ENCODE measurements at places on chromosomes 7 and 10.

- DNase-seq = no peak
These were observed 121.9 kb downstream of the INPP5A start for GRCh38 chr10:132659206-132660091.

DNA sequence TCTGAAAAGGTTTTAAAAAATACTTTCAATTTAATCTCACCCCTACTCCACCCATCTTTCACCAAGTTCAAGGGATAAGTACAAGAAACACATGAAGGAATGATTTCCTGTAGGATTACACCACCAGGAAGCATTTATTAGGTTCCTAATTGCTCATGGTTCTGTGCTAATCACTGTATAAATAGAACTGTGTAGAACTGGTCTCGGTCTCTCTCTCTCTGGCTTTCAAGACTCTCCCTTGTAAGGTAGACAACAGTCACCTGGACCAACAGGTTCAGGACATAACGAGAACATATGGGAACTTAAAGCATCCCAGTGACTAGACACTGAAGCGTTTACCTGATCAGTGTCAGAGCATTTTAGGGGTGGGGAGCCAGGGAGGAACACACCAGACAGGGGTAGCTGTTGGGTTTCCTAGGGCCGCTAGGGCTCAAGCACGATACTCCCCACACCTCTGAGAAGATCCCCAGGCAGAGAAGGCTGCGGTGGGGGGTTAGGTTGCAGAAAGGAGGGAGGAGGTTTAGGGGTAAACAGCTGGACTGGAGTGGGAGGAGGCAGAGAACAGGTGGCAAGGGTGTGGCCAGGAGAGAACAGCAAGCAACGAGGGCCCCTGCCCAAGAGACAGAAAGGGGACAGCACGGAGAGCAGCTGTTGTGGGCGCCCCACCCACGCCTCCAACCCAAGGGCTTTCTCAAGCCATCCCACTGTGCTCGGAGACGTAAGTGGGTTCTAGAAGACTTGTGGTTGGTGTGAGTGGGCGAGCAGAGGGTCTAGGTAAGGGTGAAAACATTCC, 52.5 kb upstream of the USP6NL start:
- DNase-seq = no peak

- no peak for DNase-seq
These were observed 20.8 kb downstream of the HYCC1 start for GRCh38 chr7:22992874-22993840.

GRCh38 chr10:116802474-116802873, 46.8 kb upstream of the ENO4 start:
- no peak for DNase-seq

DNA sequence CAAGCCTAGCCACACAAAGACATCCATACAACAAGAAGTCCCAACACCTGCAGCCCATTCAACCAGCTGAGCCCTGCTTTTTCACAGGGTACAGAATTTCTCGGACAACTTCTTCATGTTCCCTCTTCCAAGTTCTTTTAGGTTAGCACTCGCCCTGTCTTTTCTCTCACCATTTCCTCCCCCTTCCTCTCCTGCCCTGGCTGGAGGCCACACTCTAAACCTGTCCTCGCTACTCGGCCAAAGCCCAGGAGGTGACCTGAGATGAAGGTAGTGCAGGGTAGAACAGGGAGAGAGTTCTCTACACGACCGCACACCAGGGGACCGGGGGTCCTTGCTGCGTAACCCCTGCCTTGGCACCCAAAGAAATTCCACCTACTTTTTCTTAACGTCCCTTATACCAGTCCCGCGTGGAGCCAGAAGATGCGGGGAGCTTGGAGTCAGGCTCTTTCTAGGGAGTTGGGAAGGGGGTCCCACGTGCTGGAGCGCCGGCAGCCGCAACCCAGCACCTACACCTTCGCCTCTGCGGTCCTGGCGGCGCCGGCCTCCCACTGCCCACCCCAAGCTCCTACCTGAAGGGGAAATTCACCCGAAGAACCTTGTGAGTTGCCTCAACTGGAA, 16.0 kb upstream of the DLX6 start:
- no peak for DNase-seq

- peak; percentile 33 for DNase-seq
These were observed 15.6 kb downstream of the ADAM8 start for GRCh38 chr10:133260895-133261725.

DNA sequence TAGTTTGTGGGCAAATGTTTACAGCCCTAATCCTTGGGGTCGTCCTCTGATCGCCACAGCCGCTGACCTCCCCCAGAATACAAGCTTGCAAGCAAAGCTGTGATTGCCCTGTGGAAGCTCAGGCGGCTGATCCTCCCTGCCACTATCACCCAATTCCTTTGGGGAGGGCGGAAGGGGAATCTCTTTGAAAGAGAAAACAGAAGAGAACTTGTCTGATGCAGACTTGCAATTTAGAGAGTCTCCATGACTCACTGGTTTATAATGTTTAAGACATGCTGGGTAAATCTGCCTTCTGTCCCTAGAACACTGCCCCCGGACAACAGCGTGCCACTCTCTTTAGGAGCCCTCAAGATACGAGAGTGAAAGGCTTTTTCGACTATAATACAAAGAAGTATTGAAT, 75.5 kb downstream of the NRP1 start:
- DNase-seq = no peak

DNA sequence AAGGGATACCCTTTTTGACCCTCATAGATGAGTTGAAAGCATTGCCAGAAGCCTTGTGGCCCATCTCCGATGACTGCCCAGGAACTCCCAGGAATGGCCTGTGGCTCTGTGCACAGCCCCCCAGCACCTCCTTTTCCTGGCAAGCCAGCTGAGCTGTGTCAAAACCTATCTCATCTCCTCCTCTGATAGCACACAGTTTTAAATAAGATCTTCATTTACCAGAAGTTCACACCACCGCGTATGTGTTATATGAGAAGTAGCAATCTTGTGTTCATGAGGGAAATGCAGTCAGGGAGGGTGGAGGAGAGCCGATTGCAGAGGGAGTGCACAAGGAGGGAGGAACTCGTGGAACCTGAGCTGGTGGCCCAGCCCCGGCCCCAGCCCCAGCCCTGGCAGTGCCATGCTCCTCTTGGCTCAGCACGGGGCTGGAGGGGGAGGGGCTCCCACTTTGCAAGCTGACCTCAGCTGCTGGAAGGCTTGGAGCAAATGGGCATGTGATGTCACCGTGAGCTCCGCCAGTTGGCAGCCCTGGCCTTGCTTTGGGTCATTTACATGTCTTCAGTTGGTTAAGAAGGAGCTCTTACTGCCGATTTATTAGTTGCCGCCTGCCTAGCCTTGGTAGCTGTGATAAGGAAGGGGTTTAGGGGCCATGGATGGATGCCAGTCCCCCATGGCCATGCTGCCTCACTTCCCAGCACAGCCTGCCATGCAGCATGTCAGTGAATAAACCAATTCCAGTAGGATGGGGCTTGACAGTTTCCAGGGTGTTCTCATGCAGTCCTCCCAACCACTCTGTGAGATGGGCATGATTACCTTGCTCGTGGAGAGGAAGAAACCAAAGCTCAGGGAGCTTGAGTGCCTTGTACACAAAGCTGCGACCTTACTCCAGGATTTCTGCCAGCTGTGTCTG, 20.0 kb downstream of the UNC5B start:
- DNase-seq = peak; percentile 67

- DNase-seq = no peak
These were observed 17.8 kb upstream of the CCDC3 start for GRCh38 chr10:13019280-13019679.

- DNase-seq = no peak
These were observed 727.8 kb downstream of the GRM8 start for GRCh38 chr7:126524967-126525366.

DNA sequence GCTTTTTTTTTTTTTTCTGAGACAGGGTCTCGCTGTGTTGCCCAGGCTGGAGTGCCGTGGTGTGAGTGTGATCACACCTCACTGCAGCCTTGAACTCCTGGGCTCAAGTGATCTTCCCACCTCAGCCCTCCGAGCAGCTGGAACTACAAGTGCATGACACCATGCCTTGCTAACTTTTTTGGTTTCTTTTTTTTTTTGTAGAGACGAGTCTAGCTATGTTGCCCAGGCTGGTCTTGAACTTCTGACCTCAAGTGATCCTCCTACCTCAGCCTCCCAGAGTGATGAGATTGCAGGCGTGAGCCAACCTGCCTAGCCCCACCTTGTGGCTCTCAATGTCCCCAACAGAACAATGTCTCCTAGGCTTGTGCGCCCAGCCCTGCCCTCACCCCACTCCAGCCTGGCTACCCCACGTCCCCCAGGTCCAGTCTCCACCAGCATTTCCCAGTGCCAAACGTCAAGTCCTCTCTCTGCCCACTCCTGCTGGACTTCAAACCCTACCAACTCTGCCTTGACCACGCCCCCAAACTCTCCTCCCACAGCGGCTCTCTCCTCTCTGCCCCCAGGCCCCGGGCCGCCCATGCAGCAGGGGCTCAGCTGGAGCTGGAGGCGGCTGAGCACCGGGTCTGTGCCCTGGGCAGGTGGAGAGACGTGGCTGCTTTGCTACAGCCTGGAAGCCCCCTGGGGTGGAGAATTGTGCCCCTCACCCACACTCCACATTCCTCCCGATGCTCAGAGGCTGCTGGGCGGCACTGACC, 18.9 kb downstream of the BHLHA15 start:
- DNase-seq = no peak
